ENCODE measurements at places on chromosomes 12 and 14.

GRCh38 chr14:74531467-74531866 lies 37.9 kb downstream of the ISCA2 start:
- peak; percentile 90 for DNase-seq

GRCh38 chr14:60215520-60216420 lies 33.3 kb upstream of the PPM1A start:
- no peak for DNase-seq

DNA sequence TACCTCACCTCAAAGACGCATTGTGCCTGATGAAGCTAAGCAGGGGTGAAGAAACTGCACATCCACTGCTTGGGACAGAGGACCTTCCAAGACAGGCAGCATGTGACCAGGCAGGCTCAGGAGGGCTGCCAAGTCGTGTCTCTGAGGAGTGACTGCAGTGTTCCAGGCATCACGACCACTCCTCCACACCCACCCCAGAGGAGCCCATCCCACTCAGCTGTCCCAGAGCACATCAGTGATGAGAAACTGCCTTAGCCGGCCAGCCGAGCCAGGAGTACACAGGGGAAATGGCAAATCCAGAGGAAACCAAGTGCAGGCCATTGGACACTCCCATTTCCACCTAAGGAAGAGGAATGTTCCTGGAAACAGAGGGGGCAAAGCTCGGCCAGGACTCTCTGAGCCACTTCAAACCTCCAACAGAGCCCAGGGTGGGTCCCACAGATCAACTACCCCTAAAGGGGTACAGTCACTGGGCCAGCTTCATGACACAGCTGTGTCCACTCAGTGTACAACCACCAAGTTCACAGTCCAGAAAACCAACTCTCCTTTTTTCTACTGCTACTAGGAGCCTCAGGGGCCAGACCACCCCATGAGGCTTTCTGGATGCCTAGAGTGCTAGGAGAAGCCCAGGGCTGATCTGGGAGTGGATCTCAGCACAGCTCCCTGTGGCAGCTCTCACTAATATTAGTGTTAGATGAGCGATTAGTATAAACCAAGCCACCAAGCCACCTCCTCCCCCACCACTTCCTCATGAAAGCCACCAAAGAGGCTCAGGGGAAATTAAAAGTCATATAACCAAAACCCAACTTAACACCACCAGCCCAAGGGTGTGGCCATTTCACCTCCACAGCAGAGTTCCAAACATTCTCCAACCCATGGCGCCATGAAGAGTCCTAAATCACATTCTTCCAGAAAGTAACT lies 15.4 kb downstream of the PXN start:
- DNase-seq = peak; percentile 28

GRCh38 chr14:95500772-95501401 lies 15.6 kb downstream of the SYNE3 start:
- DNase-seq = no peak

GRCh38 chr12:124254126-124254525 lies 40.8 kb upstream of the RFLNA start:
- no peak for DNase-seq

DNA sequence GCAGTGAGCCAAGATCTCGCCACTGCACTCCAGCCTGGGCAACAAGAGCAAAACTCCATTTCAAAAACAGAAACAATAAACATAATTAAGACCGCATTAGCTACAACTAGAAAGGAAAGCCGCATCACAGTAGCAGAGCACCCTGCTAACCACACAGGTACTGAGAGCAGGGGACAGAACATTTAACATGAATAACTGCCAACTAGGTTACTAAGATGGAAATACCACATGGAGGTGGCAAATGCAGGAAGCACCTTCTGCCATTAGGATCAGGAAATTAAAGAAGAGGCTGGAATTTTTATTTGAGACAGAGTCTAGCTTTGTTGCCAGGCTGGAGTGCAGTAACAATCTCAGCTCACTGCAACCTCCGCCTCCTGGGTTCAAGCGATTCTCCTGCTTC lies 41.9 kb downstream of the CDC42BPB start:
- DNase-seq = peak; percentile 3

- no peak for DNase-seq
Measured at GRCh38 chr14:22915886-22916521, 2.9 kb downstream of the RBM23 start.

- DNase-seq = no peak
Measured at GRCh38 chr12:12716151-12716792, 896 bp upstream of the CDKN1B start.

GRCh38 chr12:55706568-55707218 lies 1.0 kb downstream of the ITGA7 start:
- DNase-seq = no peak

- peak; percentile 27 for DNase-seq
Measured at GRCh38 chr14:104821229-104821945, 20.5 kb downstream of the ZBTB42 start.

- DNase-seq = no peak
Measured at GRCh38 chr12:16158050-16158449, 119.4 kb downstream of the SLC15A5 start.

GRCh38 chr12:89829434-89829975 lies 120.9 kb upstream of the ATP2B1 start:
- no peak for DNase-seq

- no peak for DNase-seq
Measured at GRCh38 chr14:96098999-96099335, 59.8 kb downstream of the C14orf132 start.

- DNase-seq = no peak
Measured at GRCh38 chr14:70139384-70139783, 49.4 kb downstream of the SLC8A3 start.

- no peak for DNase-seq
Measured at GRCh38 chr12:94714378-94715114, 64.2 kb upstream of the TMCC3 start.

Measured in H9 (cell line).